Hepatic stellate cell (primary cell): ENCODE measurements at places on chromosomes 4 and X.
A peak's percentile ranks its signal among the peaks of the same experiment; 100 is the strongest.

GRCh38 chr4:95256108-95256835 is 292.5 kb downstream of the UNC5C start:
- DNase-seq, result peak; percentile 8

DNA sequence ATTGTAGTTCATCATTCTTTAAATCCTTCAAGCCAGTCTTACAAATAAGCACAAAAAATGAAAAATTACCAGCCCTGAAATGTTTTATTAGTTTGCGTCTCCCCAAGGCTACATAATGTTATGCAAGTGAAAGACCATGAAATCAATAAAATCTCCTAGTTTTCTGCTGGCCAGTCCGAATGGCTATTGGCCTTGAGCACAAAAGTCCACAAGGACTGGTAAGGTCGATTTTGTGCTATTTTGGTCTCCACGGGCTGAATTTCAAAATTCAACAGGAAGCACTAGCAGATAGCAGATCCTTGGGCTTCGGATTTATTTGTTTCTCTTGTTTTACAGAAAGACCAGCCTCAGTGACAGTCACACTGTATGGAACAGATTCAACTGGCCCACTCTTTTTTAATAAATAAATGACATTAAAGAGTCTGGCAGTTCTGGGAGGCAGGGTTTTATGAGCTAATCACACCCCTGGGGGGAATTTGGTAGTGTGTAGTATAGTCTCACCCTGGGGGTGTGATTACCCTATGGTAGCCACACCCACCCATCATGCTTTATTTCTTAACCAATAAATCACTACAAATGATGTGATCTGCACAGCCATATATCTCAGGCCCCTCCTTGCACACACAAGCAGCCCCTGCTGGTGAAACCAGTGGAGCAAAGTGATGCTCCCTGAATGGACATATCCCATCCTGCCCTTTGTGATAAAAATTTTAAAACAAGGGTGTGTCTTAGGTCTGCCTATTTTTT is 51.1 kb upstream of the TMEM33 start:
- DNase-seq, result no peak

GRCh38 chr4:8114456-8115202 is 44.0 kb downstream of the ABLIM2 start:
- no peak for DNase-seq

DNA sequence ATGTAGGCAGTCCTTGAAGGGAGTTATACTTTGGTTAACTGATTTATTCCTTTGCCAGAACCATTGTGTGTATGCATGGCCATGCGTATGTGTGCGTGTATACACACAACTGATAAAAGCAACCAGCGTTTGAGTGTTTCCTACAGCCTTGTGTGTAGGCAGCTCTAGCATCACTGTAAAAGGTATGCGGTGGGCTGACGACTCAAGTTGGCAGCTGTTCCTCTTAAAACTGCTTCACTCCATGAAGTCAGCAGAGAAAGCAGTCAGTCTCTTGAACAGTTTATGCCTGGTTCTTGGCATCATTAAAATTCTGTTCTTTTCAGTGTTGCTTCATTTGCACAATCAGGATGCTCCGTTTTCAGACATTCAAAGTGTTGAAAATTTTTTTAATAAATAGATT is 103.5 kb upstream of the FRMPD4 start:
- DNase-seq, result no peak

GRCh38 chr4:143406523-143406922 is 69.8 kb downstream of the GAB1 start:
- no peak for DNase-seq

- DNase-seq, result no peak
These were observed 39.4 kb downstream of the PPM1K start for GRCh38 chr4:88244816-88245579.

DNA sequence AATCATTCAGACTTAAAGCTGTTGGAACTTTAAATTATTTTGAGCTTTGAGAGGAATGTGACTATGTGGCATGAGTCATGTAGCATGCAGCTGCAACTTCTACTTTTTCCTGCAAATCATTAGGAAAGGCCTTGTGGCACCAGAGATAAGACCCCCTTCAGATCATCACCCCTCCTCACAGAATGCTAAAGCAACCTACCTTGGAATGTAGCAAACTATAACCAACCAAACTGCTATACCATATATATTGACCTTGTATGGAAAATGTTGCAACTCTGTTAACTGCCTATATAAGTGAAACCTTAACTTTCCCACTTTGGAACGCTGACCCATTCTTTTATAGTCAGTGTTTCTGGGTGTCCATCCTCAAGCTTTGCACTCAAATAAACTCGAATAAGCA is 32.0 kb downstream of the ATXN3L start:
- no peak for DNase-seq
